ENCODE measurements at places on chromosomes 1 and 21.

GRCh38 chr1:28115267-28115666 lies 26.9 kb upstream of the EYA3 start:
- DNase-seq, result no peak

DNA sequence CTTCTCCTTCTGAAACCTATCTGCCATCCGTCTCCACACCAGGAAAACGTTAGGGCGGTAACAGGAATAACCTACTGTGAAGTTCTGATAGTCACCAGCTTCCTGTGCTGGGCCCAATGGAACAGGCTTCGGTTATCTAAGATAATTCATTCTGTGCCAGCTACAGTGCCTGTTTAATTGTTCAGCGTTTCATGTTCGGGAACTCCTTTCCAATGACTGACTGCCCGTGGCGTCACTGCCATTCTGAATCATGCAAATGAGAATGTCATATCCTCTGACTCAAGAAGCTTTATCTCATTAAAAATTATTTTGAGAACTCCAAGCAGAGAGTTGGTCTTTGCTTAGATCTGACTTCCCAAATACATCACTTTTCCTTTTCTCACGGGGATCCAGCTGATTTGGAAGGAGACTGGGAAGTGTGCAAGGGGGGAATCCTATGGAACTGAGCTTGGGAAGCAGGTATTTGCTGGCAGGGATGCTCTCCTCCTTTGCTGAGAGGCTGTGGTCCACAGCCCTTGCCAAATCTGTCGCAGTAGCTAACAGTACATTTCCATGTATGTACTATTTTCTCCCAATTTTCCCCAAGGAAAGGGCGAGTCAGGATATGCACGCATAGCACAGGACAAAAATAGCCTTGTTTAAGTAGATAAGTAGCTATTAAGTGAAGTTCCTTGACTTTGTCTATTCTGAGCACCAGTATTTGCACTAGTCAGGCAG lies 358.7 kb downstream of the LTN1 start:
- DNase-seq, result no peak

DNA sequence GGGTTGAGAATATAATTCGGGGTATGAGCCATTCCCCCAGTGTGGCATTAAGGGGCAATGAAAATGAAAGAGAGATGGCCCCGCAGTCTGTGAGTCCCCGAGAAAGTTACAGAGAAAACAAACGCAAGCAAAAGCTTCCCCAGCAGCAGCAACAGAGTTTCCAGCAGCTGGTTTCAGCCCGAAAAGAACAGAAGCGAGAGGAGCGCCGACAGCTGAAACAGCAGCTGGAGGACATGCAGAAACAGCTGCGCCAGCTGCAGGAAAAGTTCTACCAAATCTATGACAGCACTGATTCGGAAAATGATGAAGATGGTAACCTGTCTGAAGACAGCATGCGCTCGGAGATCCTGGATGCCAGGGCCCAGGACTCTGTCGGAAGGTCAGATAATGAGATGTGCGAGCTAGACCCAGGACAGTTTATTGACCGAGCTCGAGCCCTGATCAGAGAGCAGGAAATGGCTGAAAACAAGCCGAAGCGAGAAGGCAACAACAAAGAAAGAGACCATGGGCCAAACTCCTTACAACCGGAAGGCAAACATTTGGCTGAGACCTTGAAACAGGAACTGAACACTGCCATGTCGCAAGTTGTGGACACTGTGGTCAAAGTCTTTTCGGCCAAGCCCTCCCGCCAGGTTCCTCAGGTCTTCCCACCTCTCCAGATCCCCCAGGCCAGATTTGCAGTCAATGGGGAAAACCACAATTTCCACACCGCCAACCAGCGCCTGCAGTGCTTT lies 9.4 kb downstream of the PROX1 start:
- DNase-seq, result no peak

DNA sequence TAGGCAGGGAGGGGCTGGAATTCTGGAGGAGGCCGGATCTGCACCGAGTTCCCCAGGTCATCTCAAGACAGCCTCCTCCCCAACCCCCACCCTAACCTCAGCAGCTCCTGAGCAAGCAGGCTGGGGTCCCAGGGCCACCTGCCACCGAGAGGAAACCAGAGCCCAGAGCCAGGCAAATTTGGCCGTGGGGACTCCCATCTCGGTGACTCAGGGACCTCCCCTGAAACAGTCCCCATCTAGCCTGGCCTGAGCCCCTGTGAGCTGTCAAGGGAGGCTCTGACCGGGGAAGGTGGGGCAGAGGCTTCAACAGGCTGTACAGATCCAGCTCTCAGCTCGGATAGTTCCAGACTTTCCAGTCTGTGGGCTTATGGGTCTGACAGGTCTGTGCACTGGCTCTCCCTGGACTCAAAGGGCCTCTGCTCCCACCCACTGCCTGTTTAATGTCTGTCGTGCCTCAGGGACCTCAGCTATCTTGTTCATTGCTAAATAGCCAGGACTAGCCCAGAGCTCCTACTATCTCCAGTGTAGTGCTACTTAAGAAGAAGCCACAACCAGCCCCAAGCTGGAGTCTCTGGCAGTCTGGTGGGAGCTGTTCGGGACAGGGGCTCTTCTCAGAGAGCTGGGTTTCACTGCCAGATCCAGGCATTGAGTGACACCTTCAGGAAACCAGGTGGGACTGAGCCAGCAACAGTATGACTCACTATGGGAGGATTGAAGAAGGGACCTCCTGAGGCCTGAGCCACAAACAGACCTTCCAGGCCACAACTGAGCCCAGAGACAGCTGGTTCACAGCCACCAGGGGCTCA lies 25.6 kb downstream of the MATN1 start:
- DNase-seq, result no peak

DNA sequence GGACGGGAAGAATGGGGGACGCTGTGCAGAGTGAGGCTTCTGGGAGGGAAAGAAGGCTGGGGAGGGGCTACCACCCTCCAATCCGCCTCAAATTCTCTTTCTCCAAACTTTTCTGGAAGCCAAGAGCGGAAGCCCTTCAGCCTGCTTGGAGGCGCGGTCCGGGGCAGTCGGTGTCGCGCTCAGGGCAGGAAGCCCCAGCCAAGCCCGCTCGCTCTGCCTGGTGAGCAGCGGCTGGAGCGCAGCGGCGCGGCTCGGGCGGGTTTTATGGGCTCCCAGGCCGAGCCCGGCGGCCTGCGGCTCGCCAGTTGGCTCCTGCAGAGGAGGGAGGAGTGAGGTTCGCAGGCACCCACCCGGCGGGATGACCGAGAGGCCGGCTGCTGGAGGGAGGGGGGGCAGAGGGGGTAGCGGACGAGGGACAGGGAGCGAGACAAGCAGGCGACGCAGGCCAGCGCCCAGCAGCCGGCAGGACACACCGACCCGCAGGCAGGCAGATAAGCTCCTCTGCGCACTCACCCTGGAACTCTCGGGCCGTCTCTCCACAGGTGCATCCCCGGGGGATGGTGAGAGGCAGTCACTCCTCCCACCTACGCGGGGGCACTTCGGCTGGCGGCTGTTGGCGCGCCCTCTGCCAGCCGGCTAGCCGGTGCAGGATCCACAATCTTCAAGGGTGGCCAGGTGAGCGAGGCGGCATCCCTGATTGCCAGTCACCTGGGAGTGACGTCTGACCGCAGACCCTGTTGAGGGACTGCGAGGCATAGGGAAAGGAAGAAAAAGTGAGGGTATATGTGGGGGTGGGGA lies at the start of gene AVPR1B:
Gene AVPR1B (minus strand): TSS at position 238 of the 798 bp plus-strand sequence. CDS start 498 bp downstream, outside the sequence.
- no peak for DNase-seq

GRCh38 chr1:117645343-117645742 lies 39.5 kb downstream of the TENT5C start:
- DNase-seq, result no peak

GRCh38 chr21:27954543-27955165 lies 987.8 kb upstream of the ADAMTS5 start:
- DNase-seq, result no peak

DNA sequence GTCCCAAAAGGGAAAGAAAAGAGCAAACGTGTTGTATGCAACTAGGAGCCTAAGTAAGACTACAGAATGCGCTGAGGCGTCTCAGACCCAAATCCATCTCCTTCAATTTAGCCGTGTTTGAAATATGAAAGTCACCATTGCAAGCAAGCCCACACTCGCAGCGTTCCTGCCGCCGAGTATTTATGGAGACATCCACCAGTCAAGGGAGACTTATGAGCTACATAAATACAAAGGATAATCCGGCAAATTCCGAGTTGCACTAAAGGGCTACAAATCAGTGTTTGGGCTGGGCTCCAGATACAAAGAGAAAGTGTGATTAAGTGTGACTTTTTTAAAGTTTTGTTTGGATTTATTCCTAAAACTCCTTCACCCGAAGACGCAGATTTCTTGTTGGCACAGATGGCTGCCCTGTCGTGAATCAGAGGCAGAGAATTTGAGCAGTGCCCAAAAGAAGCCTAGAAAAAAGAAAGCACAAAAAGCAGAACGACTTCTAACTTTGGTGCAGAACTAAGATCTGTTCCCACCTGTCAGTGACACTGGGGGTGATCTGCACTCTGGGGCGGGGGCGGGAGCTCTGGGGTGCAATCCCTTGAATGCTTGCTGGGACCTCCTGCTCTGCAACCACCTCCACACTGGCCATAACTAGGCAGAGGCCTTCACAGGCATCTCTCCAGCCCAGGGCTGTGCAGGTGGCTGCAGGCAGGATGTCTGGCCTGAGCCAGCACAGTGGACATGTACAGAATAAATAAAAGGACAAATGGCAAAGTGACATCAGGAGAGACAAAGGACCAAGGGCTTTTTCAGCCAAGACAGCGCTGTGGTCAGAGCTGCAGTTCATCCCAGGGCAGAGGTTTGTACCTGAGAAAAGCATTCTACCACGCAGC lies 489.7 kb downstream of the NPHP4 start:
- DNase-seq, result no peak

DNA sequence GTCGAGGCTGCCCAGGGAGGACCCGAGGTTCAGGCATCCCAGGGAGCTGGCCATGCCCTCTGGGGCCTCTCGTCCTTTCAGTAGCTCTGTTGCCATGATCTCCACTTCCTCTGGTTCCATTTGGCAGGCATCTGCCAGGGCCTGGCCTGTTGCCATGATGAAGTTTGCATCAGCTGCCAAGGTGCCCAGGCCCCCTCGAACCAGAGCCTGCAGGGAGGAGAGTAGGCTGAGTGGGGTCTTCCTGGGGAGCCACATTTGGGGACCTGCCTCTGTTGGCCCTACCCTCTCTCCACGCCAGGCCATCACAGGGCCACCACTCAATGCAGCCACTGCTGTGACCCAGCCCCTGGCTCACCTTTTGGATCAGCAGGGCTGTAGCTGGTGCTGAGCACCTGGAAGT lies 16.4 kb upstream of the KIF21B start:
- no peak for DNase-seq

DNA sequence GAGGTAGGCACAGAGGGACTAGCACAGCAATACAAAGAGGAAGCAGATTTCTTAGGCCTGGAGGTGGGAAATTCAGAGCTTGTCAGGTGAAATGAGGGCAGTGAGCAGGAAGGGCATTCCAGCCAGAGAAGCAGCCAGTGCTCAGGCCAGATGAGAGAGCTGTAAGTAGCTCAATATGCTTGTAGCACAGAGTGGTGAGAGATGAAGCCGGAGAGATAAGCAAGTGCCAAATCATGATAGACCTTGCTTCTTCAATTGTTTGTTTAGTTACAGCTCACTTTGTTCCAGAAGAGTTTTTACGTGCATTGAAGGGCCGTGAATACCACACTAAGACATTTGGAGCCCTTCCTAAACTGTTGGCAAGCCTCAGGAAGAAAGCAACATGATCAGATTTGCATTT lies 42.0 kb upstream of the ADAMTS1 start:
- no peak for DNase-seq

DNA sequence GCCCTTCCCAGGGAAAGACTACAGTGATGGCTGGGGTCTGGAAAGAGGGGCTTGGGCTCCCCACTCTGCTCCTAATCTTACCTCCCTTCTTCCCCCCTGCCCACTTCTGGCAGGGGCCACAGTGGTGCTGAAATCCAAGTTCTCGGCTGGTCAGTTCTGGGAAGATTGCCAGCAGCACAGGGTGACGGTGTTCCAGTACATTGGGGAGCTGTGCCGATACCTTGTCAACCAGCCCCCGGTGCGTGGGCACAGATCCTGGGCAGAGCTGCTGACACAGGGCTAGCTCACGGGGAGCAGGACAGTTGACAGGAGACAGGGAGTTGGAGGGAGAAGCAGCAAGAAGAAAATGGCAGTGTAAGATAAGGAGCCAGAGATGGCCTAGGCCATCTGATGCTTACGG lies 2.4 kb downstream of the SLC27A3 start:
- DNase-seq, result no peak

- no peak for DNase-seq
Observed at GRCh38 chr1:111894497-111894896, 95.0 kb downstream of the KCND3 start.

DNA sequence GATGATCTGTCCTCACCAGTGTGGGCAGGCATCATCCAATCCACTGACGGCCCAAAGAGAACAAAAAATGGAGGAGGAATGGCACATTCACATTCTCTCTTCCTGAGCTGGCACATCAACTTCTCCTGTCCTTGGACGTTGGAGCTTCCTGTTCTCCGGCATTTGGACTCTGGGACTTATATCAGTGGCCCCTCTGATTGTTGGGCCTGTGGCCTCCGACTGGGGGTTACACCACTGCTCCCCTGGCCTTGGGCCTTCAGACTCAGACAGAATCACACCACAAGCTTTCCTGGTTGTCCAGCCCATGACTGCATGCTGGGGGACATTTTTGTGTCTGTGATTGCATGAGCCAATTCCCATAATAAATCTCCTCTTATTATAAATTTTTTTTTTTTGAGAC lies 20.1 kb downstream of the IFNLR1 start:
- DNase-seq, result no peak

GRCh38 chr1:9651220-9651564 lies 339 bp upstream of the PIK3CD start:
- no peak for DNase-seq

- no peak for DNase-seq
Observed at GRCh38 chr1:58824753-58825389, 41.0 kb upstream of the JUN start.

- DNase-seq, result no peak
Observed at GRCh38 chr1:208977012-208977411, 606.5 kb upstream of the CAMK1G start.

GRCh38 chr1:172578586-172578985 lies 45.6 kb downstream of the SUCO start:
- DNase-seq, result no peak

DNA sequence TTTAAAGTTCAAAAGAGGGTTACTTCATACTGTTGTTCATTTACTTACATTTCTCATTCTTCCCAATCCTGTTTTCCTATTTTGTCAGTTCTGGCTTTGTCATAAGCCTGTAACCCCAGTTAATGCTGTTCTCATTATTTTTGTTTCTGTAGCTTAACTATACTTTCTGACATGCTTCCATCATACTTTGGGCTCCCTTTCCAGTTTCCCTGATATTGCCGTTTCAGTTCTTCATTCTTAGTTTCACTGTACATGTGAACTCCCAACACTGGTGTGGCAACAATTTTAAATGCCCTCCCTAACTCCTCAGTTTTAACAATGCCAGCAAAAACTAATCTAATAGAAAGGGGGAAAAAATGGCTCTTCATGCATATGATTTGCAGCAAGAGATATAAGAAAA lies 456.7 kb downstream of the LMO4 start:
- DNase-seq, result no peak

- DNase-seq, result no peak
Observed at GRCh38 chr1:227472772-227473171, 90.6 kb upstream of the ZNF678 start.

GRCh38 chr1:115714572-115715141 lies 53.9 kb downstream of the CASQ2 start:
- DNase-seq, result no peak

- no peak for DNase-seq
Observed at GRCh38 chr1:86389307-86389706, 6.8 kb downstream of the ODF2L start.

GRCh38 chr21:38668541-38668940 lies 137.2 kb upstream of the ETS2 start:
- DNase-seq, result no peak

- no peak for DNase-seq
Observed at GRCh38 chr1:94350350-94350924, 67.8 kb upstream of the ABCD3 start.

- no peak for DNase-seq
Observed at GRCh38 chr1:73821520-73821919, 376.5 kb downstream of the LRRIQ3 start.

Data from C1 segment of cervical spinal cord (tissue), 14 donors.